Stimulated activated CD4-positive, alpha-beta T cell treated with anti-CD3 and anti-CD28 coated beads, TNF-alpha, amount 100 ng/mL, for 4 hours (primary cell): ENCODE measurements at places on chromosomes 7 and 10.

DNA sequence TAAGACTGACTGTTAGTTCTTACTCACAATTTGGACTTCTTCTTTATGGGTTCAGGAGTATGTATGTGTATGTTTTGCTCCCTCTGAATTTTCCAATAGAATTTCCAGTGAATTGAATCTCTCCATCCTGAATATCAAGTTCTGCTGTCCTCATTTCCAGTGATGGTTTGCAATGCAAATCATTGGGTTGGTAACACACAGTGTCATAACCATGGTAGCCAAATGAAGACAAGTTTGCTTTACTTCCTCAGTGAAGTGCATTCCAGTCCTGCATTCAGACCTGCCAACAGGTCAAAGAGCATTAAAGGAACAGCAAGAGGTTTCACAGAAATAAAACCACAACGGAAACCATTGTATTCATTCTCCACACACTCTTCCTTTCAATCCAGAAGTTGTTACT, 15.2 kb downstream of the ITPRID1 start:
- no peak for DNase-seq

DNA sequence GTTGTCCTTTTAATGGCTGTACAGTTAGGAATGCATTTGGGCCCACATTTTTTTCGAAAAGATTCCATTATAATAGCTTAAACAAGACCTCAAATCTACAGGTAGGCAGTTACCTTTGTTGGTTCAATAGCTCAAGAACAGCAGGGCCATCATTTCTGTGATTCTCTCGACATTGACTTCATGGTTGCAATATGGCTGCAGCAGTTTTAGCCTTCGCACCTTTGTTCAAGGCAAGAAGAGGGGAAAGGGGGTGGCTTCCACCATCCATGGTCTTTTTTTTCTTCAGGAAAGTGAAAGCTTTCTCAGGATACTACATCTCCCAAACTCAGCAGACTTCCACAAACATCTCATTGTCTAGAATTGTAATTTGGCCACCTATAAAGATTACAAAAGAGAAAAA, 2.2 kb upstream of the KBTBD2 start:
- DNase-seq = no peak

- DNase-seq = no peak
Observed at GRCh38 chr10:71963351-71964097, 671 bp upstream of the CHST3 start.

- no peak for DNase-seq
Observed at GRCh38 chr10:75655791-75656451, 224.5 kb downstream of the LRMDA start.

DNA sequence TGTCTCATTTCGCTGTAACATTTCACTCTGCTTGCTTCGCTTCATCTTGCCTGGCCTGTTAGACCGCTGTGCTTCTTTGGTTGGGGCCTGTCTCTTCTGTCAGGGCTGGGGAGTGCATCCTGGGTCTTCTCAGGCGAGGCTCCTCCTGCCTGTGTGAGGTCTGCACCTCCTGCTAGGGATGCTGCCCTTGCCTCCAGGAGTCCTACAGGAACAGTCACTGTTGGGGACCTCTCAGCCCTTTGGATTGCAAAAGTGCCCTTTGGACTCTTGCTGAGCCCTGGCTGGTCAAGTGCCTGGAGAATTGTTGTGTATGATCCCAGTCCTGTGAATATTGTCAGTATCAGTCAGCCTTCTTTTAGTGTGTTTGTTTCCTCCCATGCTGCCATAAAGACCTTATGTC, 84.1 kb downstream of the MDFIC start:
- no peak for DNase-seq

DNA sequence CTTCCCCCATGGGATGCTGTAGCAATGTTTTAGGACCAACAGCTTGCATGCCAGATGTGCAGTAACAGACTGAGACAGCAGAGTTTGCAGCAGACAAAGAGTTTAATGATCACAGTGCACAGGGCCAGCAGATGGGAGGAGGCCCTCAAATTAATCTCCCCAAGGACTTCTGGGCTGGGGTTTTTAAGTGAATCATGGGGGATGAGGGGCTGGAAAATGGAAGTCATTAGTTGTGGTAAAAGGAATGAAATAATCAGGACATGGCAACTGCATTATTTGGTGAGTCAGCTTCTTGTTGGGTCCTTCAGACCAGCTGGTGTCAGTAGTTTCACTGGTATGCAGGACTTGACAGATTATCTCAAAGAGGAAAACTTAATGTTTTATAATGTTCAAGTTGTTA, 12.6 kb upstream of the NRBF2 start:
- DNase-seq = no peak

- no peak for DNase-seq
Observed at GRCh38 chr7:34070511-34071323, 165.4 kb downstream of the BMPER start.

DNA sequence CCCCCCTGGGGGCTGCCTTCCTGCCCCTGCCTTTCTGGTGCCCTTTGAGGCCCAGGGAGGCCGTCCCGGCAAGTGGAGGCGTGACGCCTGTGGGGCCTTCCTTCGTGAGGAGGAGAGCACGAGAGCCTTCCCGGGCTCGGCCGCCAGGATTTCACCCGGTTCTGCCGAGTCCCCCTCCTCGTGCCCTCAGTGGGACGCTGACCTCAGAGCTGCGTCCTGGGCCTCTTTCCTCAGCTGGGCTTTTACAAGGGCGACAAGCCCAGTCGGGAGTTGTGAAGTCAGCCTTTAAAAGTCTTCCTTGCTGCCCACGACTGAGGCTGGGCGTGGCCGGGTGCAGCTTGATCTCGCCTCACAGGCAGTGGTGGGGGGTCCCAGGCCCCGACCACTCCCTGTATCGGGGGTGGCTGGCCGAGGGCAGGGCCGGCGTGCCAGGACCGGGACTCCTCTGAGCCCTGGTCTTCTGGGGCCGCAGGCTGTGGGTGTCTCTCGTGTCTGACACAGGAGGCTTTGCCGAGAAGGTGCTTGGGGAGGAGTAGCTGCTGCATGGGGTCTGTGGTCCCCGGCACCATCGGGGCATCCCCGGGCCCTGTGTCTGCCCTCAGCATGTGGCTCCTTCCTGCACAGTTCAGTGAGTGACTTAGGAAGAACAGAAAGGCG, 41.8 kb downstream of the FAM20C start:
- DNase-seq = no peak

DNA sequence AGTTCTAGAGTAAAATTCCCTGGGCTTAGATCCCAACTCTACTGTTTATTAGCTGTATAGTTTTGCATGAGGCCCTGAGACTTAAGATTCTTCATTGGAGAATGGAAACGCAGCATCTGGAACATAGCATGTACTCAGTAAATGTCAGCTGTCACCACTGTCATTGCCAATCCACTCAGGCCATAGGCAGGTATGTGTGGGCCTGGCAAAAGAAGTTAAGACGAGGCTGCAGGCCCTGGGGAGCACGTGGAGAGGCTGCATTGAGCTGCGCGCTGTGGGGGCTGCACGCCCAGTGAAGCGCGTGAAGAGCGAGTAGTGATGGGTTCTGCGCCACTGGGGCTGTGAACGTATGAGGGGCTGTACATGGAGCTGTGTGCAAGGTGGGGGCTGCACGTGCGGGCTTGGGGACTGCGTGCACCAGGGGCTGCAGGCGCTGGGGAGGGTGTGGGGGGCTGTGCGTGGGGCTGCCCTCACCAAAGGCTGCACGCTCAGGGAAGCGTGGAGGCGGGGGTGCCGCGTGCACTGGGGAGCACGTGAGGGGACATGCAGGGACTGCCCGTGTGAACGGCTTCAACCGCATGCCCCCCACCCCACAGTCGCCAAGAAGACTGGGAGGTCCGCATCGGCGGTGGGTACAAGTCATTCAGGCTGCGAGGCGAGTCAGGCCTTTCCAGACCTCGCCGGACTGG, 85.5 kb downstream of the PRR15 start:
- no peak for DNase-seq

DNA sequence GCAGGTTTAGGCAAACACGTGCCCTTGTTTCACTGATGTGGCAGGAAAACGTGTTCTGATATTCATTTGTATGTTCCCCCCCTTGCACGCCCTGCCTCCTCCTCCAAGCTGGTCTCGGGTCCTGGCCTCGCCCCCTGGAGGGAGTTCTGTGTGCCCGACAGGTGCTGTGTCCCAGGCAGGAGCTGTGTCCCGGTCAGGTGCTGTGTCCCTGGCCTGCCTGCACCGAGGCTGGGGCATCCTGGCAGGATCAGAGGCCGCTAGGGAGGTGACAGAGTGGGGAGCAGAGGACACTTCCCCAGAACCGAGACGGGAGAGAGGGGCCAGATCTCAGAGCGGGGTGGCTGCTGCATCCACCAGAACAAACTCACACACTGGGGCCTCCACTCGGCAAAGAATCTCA, 45.3 kb downstream of the PRKAG2 start:
- no peak for DNase-seq

DNA sequence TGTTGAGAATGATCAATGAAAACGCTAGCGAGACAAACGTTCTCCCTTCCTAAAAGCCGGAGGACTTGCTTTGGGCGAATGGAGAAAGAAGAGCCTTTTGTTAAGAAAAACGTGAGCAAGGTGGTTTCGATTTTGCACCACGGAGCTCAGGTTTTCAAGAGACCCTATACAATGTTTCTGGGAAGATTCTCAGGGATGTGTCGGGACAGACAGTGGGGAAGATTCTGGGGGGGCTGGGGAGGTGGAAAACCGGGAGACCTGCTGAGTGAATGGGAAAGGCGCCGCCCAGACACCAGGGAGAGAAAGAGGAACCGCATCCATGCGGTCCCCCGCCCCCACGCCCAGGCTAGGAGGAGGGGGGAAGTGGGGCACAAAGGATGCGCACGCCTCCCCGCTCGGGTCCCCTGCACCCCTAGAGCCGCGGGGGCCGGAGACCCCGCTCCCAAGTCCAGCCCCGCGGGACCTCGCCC, 745 bp downstream of the YWHAG start:
- DNase-seq = peak; percentile 36

- DNase-seq = no peak
Observed at GRCh38 chr7:90530263-90530662, 60.8 kb downstream of the PTTG1IP2 start.

GRCh38 chr7:91784469-91784868, 96.0 kb downstream of the MTERF1 start:
- no peak for DNase-seq

GRCh38 chr10:43890124-43890523, 241.4 kb upstream of the ZNF32 start:
- DNase-seq = no peak

DNA sequence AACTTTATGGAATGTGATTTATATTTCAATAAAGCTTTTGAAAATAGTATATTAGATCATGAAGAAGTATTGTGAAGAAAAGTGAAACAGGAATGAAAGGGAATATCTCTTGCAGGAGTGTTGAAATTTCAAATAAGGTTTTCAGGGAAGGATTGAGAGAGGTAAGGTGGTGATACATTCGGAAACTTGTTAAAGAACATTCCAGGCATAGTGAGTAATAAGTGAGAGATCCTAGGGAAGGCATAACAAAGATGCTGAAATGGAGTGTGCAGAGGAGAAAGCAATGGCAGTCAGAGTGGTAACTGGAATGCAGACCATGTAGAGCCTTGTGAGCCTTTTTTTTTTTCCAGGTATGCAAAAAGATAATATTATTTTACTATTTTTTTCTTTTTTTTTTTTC, 4.1 kb downstream of the OR9A4 start:
- DNase-seq = no peak

DNA sequence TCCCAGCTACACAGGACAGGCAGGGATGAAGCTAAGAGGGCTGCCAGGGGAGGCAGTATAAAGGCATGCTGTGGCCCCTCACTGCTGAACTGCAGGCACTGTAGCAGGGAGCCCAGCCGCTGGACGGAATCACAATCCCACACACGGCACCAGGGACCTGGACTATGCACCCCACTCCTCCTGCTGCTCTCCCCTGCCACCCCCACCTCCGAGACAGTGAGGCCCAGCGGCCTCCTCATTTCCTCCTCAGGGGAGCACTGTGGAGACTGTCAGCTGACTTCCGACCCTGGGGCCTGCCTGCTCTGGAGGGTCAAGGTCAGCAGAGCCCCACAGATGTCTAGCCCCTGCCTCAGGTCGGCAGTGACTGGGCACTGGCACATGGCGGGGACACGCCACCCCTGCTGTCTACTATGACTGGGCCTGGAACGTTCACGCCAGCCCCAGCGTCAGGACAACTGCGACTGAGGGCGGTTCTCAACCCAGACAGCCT, 92.7 kb downstream of the FAM53B start:
- DNase-seq = no peak

DNA sequence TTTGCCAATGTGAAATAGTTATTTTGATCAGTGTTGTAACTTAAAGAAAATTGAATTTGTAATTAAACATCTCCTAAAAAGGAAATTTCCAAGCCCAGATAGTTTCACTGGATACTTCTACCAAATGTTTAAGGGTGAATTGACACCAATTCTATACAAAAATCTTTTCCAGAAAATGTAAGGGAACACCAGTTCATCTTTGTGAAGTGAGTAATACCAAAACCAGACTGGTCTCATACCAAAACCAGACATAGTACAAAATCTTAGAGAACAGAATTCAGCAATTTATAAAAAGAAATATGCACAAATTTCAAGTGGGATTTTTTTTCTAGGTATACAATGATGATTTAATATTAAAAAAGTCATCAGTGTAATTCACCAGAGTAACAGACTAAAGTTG, 86.0 kb upstream of the ZNF32 start:
- no peak for DNase-seq

DNA sequence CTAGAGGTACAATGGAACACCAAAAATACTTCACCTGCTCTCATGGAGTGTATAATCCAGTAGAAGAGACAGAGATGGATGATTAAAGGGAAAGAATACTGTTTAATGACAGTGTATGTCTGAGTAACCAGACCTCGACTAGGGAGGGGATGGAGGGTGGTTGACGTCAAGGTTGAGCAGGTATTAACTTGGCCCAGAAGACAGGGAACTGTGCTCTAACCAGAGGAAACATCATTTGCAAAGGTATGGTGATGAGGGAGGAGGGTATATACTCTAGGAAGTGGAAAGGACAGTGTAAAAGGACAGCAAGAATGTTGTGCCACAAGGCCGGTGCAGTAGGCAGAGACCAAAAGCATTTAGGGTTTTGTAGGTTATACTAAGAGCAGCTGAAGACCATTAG, 2.9 kb downstream of the MIOS start:
- no peak for DNase-seq

DNA sequence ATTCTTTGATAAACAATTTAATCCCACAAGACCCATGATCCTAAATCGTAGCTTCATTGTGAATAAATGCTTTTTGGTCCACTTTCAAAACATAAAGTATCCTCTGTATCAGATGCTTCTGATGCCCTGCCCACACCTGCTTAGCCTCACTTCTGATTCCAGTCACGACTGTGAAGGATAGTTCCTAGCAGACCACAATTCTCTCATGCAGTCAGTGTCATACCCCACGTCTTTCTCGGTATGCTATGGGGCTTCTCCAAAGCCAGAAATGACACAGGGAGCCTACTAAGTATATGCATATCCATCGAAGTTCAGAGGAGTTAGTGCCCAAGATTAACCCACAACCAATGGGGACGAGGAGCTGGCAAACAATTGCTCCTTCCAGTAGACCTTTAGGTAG, 27.6 kb upstream of the CTNNA3 start:
- DNase-seq = no peak
